ENCODE measurements at places on chromosomes 2 and 18. TPM values are rescaled to one million over a fixed set of nuclear protein-coding genes. Genes with fewer than 3 reads are reported as not detected.
A peak's percentile ranks its signal among the peaks of the same experiment; 100 is the strongest.

The TM4SF20 gene
- total RNA-seq = not detected

The KCNF1 gene
- 38.2 TPM for total RNA-seq

The OSR1 gene
- 52.9 TPM for total RNA-seq

DNA sequence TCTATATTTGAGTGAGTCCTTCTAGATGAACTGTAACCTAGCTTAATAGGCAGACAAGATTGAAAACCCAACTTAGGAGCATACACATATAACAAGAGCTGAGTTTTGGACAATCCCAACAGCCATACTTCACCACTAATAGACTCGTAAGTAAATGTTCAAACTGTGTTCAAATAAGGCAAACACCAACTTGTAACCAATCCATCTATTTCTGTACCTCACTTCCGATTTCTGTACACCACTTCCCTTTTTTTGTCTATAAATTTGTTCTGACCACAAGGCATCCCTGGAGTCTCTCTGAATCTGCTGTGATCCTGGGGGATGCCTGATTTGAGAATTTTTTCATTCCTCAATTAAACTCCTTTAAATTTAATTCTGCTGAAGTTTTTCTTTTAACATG, 1149.1 kb upstream of the NRXN1 start:
- no peak overlapping the region for H3K27ac ChIP-seq
- no peaks in the 10 kb centered on the region for H3K4me1 ChIP-seq
- no peak for DNase-seq
- H3K27me3 ChIP-seq = no peaks in the 10 kb centered on the region
- no peak overlapping the region for H3K4me3 ChIP-seq

DNA sequence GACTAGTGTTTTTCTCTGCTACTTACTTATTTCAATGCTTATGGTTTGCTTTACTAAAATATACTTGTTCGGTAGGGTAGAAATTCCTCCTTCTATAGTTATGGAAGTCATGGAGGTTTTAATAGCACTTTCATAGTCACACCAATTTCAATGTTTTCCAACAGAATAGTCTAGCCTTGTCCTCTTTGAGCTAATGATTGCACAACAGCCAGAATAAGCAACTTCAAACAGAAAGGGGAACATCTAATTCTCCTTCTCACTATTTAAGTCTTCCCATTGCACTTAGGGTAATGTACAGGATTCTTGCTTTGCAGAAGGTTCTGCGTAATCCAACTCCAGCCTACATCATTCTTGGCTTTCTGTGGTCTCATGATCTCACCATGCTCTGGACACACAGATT, 287.7 kb upstream of the GCFC2 start:
- H3K4me3 ChIP-seq = no peak overlapping the region
- H3K27ac ChIP-seq = no peak overlapping the region
- DNase-seq = no peak
- H3K4me1 ChIP-seq = no peaks in the 10 kb centered on the region

- DNase-seq = peak; percentile 72
- H3K4me3 ChIP-seq = no peak overlapping the region
- no peak overlapping the region for H3K27ac ChIP-seq
- peaks cover 6% of the 10 kb centered on the region for H3K36me3 ChIP-seq
These were observed 41.1 kb downstream of the TPO start for GRCh38 chr2:1454346-1454745.

DNA sequence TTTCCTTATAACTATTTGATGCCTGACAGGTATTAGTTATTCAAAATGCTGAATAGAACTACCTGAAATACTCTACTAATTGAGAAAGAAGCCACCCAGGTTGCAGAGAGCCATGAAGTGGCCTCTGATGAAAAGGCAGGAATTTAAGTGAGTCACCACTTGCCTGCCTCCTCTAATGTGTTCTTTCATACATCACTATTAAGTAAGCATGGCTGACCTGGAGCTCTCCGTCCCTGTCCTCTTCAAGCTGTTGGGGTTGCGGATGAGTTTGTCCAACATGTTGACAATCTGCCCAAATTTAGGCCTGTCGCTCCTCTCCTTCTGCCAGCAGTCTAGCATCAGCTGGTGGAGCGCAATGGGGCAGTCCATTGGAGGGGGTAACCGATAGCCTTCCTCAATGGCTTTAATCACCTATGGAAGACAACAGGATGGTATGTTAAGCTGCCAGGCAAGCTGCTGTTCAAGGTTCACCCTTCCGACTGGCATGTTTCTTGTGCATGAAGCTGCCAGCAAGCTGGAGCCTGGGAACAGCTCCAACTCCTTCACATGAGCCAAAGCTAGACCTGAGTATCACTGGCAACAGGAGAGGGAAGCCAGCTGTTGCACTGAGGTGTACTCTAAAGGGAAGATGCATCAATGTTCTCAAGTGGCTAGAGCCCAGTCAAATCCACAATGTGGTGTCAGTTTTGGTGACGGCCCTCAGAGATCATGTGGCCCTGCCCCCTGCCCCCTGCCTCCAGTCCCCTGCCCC, 142.2 kb downstream of the EPHA4 start:
- no peaks in the 10 kb centered on the region for H3K36me3 ChIP-seq
- no peak overlapping the region for H3K4me3 ChIP-seq
- DNase-seq = no peak
- peaks cover 14% of the 10 kb centered on the region for H3K4me1 ChIP-seq
- H3K27me3 ChIP-seq = no peaks in the 10 kb centered on the region

DNA sequence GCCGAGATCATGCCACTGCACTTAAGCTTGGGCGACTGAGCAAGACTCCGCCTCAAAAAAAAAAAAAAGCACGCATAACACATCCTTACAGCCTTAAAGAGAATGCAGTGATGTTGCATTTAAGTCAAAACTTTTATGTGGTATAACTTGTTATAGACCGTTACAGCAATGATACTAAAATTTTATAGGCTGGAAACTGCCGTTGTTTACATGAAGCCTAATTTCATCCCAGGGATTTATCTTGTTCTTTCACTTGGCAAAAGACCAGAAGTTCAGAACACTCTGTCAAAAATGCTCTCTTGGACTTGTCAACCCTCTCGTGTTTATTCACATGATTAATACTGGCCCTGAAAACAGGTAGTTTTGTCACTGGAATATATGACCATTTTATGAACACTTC, 7.4 kb downstream of the GNAL start:
- H3K27me3 ChIP-seq = no peaks in the 10 kb centered on the region
- H3K36me3 ChIP-seq = no peaks in the 10 kb centered on the region
- DNase-seq = no peak
- H3K4me3 ChIP-seq = no peak overlapping the region

GRCh38 chr2:133362061-133362476, 206.2 kb downstream of the NCKAP5 start:
- no peaks in the 10 kb centered on the region for H3K27me3 ChIP-seq
- no peak for DNase-seq
- H3K4me3 ChIP-seq = no peak overlapping the region
- no peak overlapping the region for H3K27ac ChIP-seq

GRCh38 chr18:22098563-22098989, 70.8 kb upstream of the GATA6 start:
- H3K27ac ChIP-seq = no peak overlapping the region
- no peaks in the 10 kb centered on the region for H3K4me1 ChIP-seq
- H3K36me3 ChIP-seq = no peaks in the 10 kb centered on the region
- no peak for DNase-seq
- no peaks in the 10 kb centered on the region for H3K27me3 ChIP-seq

DNA sequence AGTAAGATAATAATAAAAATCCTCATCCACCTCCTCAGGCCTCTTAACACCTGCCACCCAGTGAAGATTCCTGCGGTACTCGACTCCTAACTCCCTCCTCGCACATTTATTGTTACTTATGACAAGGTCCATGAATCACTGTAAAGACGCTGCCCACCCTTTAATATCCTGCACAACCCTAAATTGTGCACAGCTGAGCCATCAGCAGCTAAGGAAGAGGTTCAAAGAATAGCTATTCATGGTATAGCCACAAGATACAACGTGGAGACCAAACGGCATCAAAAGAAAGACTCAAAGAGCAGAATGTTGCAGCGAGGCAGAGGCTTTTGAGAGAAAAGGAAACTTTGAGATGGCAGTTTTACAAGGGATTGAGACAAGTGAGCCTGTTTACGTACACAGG, 266.3 kb downstream of the SATB2 start:
- H3K4me1 ChIP-seq = no peaks in the 10 kb centered on the region
- no peaks in the 10 kb centered on the region for H3K36me3 ChIP-seq
- no peaks in the 10 kb centered on the region for H3K27me3 ChIP-seq
- H3K4me3 ChIP-seq = no peak overlapping the region

DNA sequence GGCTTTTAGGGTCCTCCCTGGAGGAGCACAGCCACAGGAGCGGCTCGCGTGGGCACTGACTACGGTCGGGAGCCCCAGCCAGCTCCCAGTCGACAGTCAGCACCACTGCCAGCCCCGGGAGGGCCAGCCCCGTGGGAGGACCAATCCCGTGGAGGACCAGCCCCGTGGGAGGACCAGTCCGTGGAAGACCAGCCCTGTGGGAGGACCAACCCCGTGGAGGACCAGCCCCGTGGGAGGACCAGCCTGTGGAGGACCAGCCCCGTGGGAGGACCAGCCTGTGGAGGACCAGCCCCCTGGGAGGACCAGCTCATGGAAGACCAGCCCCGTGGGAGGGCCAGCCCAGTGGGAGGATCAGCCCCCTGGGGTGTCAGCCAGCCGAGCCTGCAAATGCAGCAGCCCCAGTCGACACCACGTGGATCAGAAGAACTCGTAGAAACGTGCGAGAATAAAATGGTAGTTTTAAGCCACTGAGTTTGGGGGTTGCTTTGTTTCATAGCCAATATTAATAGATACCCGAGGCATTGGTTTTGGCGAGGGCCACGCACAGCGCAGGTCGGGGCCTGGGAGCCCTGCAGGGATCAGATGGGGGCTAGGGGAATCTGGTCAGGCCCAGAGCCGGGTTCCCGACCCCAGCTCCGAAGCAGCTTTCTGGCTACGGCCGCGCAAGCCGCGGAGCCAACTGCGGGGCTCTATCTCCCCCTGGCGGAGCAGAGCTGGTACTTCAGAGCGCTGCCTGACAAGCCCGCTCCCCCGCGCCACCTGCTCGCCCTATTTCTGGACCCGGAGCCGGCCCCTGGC, 73.0 kb downstream of the TEX51 start:
- peaks cover 7% of the 10 kb centered on the region for H3K4me1 ChIP-seq
- peak overlapping the region; percentile 63 for H3K4me3 ChIP-seq
- no peaks in the 10 kb centered on the region for H3K36me3 ChIP-seq
- peak overlapping the region; percentile 66 for H3K27ac ChIP-seq

- H3K36me3 ChIP-seq = no peaks in the 10 kb centered on the region
- peak overlapping the region; percentile 64 for H3K4me3 ChIP-seq
- DNase-seq = no peak
These were observed 559 bp downstream of the IMMT start for GRCh38 chr2:86194751-86195054.

DNA sequence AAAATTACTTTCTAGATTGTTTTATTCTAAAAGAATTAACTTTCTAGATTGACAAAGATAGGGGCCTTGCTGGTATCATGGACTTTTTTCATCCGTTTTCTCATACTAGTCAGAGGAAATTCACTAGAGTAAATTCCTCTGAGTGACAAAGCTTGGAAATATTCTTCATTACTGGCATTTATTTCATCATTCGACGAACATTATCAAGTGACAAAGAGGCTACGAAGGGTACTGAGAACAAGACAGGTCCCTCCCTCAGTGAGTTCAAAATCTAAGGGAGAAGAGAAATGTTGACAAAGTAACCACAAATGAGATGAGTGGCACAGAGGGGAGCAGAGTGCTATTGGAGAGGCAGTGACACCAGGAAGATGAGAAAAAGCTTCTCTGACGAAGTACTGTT, 4.3 kb downstream of the EPG5 start:
- H3K36me3 ChIP-seq = no peaks in the 10 kb centered on the region
- no peak overlapping the region for H3K4me3 ChIP-seq
- H3K27ac ChIP-seq = no peak overlapping the region
- peaks cover 25% of the 10 kb centered on the region for H3K4me1 ChIP-seq
- no peak for DNase-seq
- no peaks in the 10 kb centered on the region for H3K27me3 ChIP-seq

DNA sequence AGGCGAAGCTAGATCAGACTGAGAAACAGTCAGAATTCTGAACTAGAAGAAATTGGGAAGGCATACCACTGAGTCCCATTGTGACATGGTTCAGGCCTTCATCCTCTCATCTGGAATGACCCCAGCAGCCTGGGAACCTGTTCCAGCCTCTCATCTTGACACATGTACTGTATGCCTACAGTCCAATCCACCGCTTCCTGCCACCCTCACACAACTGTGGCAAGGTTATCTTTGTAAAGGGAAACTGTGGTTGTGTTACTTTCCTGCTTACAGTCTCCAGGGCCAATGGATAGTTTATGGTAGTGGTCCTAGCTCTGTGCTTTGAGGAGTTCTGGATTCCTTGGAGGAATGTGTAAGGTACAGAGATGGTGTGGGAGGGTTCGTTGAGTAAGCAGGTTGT, 296.9 kb upstream of the TRIB2 start:
- no peak for DNase-seq
- H3K4me1 ChIP-seq = peaks cover 2% of the 10 kb centered on the region
- no peak overlapping the region for H3K27ac ChIP-seq
- H3K36me3 ChIP-seq = no peaks in the 10 kb centered on the region
- no peaks in the 10 kb centered on the region for H3K27me3 ChIP-seq

GRCh38 chr2:1698188-1698945, 45.9 kb downstream of the PXDN start:
- H3K4me3 ChIP-seq = no peak overlapping the region
- H3K27me3 ChIP-seq = no peaks in the 10 kb centered on the region
- no peak overlapping the region for H3K27ac ChIP-seq

GRCh38 chr2:152432206-152432653, 97.3 kb downstream of the FMNL2 start:
- H3K4me3 ChIP-seq = no peak overlapping the region
- DNase-seq = no peak
- peaks cover 20% of the 10 kb centered on the region for H3K4me1 ChIP-seq
- peak overlapping the region; percentile 29 for H3K27ac ChIP-seq

- no peaks in the 10 kb centered on the region for H3K36me3 ChIP-seq
- H3K27me3 ChIP-seq = no peaks in the 10 kb centered on the region
- DNase-seq = no peak
- H3K4me3 ChIP-seq = no peak overlapping the region
These were observed 35.0 kb downstream of the ADAM23 start for GRCh38 chr2:206478340-206478739.

- H3K27me3 ChIP-seq = no peaks in the 10 kb centered on the region
- DNase-seq = no peak
- no peaks in the 10 kb centered on the region for H3K36me3 ChIP-seq
- peaks cover 9% of the 10 kb centered on the region for H3K4me1 ChIP-seq
- H3K27ac ChIP-seq = no peak overlapping the region
- H3K4me3 ChIP-seq = no peak overlapping the region
These were observed 193.0 kb upstream of the COPS8 start for GRCh38 chr2:236892721-236893120.

- no peaks in the 10 kb centered on the region for H3K27me3 ChIP-seq
- no peaks in the 10 kb centered on the region for H3K36me3 ChIP-seq
- no peaks in the 10 kb centered on the region for H3K4me1 ChIP-seq
- H3K27ac ChIP-seq = no peak overlapping the region
- H3K4me3 ChIP-seq = no peak overlapping the region
These were observed 539.0 kb downstream of the SOX11 start for GRCh38 chr2:6231166-6231565.

DNA sequence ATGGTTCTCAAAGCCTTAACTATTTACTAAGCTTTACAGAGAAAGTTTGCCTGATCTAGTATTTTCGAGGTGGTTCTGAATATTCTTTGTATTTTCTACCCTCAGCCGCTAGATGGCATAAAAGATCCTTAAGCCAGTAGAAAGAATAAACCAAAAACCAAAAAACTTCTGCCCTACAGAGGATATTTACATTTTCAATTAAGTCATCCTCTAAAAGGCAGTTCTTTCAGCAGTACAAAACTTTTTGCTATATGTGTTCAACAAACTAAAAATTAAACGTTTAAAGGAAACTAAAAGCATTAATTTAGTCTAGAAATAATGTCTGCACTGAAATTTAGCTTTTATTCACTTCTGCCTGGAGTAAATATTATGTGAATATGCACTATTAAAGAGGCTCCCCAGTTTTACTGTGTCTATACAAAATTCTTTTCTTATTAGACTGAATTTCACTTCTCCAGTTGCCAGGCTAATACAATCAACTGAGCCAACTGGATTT, 297.5 kb downstream of the PIEZO2 start:
- no peak overlapping the region for H3K27ac ChIP-seq
- DNase-seq = no peak
- H3K4me3 ChIP-seq = no peak overlapping the region
- H3K4me1 ChIP-seq = no peaks in the 10 kb centered on the region
- H3K27me3 ChIP-seq = no peaks in the 10 kb centered on the region

Measured in esophagus muscularis mucosa (tissue), 4 donors.